ENCODE measurements at places on chromosomes 16 and 17.

DNA sequence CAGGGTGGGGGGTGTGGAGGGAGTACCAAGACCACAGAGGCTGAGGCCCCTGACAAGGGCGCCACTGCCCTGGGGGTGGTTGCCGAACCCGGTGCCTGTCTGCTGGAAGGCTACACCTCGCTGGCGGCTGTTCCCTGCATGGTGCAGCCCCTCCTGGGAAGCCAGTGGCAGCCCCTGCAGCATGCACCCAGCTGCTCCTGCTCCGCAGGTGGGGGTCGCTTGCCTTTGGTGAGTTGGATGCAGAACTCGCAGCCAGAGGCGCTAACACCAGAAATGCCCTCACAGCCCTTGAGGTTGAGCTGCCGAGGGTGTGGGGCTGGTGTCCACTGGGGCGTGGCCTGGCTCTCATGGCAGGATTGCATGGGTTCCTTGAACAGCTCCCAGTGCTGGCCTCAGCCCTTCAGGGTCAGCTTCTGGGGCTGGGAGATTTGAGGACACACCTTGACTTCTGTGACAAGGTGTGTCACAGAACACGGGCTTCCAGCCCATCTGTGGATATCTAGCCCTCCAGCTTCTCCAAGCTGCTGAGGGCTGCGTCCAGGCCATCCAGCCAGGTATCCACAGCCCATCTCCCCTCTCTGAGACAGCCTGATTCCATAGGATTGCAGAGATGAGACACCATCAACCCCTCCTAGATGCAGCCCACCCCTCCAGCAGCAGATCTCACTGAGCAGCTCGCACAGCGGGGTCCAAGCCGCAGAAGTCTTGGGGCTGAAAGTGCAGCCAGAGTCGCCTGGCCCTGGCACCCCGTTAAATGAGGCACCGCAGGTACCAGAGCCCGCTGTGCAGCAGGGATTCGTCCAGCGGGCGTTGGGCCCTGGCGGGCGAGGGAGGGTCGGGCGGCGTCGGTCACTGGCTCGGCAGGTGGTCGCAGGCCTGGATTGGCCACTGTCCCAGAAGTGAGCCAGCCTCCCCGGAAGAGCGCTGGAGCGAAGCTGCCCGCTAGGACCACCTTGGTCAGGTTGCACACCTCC lies 586.3 kb downstream of the KCNJ18 start:
- no peak for DNase-seq

GRCh38 chr17:76529224-76530094 lies 8.1 kb downstream of the CYGB start:
- DNase-seq = no peak

DNA sequence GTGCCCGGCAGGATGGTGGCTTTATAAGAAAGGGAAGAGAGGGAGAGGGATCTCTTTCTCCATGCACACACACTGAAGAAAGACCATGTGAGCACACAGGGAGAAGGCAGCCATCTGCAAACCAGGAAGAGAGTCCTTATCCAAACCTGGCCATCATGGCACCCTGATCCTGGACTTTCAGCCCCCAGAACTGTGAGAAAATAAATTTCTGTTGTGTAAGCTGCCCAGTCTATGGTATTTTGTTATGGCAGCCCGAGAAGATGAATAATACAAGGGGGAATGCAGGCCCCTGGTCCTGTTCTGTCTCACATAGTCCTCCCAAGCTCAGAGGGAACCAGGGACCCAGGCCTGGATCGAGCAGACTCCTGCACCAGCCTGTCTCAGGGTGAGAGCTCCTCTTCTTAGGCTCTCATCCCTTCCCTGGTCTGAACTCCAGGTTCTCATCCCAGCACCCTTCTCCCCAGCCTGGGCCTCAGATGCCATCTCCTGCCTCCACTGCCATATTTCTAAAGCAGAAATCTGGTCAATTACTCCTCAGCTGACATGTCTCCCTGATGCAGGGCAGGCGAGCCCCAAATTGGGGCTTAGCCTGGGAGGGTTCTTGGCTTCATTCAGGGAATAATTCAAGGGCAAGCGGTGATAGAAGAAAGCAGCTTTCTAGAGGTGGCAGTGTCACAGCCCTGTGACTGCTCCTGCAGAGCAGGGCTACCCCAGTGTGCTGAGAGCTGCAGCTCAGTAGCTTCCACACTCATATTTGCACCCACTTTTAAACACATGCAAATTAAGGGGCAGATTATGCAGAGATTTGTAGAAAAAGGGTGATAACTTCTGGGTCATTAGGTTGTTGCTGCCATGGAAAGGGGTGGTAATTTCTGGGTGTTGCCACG lies 28.8 kb downstream of the IGFBP4 start:
- no peak for DNase-seq

DNA sequence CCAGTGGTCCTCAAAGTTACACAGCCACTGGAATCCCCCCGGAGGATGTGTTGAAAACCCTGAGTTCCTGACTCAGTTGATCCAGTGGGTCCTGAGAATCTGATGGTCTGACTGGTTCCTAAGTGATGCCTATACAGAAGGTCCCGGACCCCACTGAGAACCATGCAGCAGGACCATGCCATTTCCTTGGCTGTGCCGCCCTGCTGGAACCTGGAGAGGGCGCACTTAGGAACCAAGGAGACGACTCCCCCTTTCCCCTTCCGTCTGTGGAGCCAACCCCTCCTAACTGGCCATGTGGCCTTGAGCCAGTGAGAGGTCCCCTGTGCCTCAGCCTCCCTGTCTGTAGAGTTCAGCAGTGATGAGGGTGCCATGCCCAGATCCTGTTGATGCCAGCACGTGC lies 22.0 kb downstream of the C16orf74 start:
- no peak for DNase-seq

DNA sequence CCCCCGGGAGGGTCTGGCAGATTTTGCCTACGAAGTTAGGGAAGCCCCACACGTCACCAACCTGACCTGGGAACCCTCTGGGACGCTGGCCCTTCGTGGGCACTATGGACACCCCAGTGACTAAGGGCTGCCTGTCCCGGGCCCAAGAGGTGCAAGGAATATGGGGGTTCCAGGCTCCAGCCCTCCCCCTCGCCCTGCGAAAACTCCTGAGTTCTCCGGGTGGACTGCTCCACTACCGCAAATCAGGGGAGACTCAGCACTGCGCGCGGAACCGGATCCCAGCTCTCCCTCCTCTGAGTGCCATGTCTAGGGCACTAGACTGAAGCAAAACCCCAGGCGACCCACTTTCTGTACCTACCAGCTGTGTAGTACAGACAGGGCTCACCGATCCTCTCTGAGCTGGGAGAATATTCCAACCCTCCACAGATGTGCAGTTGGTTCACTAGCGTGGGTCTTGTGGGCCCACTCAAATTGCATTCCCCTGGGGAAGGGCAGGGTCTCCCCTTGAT lies at the start of gene ARL5C:
ARL5C (minus strand) TSS at position 321 of the 509 bp plus-strand sequence. CDS start 401 bp downstream, outside the sequence.
- DNase-seq = no peak

GRCh38 chr16:17416461-17417311 lies 54.1 kb downstream of the XYLT1 start:
- no peak for DNase-seq

- peak; percentile 68 for DNase-seq
Observed at GRCh38 chr17:42659079-42659931, at the start of gene TUBG2. Gene TUBG2, plus strand, starts transcription at chr17:42659284. Its CDS starts 220 bp downstream, at chr17:42659504.

GRCh38 chr16:22402191-22402590 lies 27.8 kb upstream of the CDR2 start:
- no peak for DNase-seq

GRCh38 chr16:57609541-57610401 lies 18.7 kb upstream of the ADGRG1 start:
- no peak for DNase-seq

DNA sequence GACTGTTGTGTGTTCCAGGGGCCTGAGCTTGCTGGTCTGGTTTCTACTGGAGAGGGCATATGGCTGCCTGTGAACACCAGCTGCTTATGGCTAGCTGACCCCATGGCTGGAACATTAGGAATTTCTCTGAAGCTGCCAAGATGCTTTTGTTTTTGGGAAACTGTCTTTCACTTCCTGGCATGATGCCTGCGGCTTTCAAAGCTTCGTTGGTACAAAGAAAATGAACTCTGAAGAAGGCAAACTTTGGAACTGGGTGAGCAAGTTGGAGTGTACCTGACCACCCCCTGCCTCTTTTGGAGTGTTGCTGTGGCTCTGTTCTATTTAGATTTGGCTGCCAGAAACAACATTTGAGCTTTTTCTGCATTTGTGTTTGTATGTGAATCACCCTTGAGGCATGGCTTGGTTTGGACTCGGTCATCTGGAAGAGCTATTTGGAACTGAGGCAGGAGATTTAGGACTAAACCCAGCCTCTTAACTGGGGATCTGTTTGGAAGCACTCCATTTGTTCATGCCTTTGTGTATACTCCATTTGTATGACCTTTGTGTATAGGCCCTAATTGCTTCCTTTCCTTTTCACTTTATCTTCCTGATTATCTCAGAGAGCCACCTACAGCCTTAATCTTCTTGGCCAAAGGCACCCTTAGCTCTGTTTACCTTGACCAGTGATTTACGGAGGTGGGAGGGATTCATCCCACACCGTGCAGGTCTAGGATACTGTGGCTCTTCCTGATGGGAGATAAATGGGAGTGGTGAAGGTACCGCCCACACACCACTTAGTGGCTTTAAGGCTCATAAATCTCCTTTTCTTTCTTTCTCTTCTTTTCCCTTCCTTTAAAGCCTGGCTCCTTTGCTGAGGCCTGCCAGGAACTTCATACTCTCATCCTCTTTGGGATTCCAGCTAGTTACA lies 7.3 kb upstream of the CPHXL start:
- no peak for DNase-seq

GRCh38 chr16:79163691-79164387 lies 436.7 kb downstream of the MAF start:
- DNase-seq = no peak

GRCh38 chr17:82878527-82878926 lies 38.7 kb upstream of the ZNF750 start:
- DNase-seq = no peak

GRCh38 chr17:71791311-71791710 lies 329.5 kb upstream of the SOX9 start:
- no peak for DNase-seq

DNA sequence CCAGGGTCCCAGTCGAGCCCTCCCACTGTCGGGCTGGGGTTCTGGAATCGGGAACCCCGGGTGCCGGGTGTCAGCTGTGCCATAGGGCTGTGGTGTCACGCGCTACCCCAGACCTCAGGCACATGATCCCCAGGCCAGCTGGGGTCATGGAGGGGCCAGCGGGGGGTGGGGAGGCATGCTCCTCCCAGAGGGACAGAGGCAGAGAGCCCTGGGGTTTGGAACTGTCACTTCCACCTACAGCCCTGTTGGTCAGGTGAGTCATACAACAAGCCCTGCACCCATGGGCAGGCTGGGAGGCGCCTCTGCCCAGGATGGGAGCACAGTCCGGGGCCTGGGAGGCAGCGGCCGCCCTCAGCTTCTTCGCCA lies 63.0 kb downstream of the BAIAP2 start:
- DNase-seq = no peak

DNA sequence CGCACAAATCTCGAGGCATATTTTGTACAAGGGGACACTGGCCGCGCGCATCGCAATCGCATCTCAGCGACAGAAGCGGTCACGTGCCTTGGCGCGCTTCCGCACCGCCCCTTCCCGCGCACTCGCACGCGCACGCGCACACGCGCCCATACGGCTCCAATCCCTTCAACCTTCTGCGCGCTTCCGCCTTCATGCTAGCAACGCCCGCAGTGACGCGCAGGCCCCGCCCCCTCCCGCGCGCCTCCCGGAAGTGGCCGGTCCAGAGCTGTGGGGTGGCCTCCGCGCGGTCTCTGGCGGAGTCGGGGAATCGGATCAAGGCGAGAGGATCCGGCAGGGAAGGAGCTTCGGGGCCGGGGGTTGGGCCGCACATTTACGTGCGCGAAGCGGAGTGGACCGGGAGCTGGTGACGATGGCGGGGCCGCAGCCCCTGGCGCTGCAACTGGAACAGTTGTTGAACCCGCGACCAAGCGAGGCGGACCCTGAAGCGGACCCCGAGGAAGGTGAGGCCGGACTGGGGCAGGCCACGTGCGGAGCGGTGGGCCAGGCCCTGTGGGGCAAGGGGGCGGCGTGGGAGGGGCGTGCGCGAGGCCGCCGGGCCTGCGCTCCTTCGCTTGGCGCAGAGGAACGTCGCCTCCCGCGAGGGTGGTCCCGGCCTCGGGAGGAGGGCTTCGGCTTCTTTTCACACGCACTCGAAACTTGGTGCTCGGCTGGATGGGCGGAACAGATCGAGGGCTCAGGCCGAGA lies at the start of gene AATF:
AATF (plus strand) TSS at position 238 of the 744 bp plus-strand sequence; CDS start at position 410, 172 bp downstream.
- peak; percentile 88 for DNase-seq

GRCh38 chr16:17994027-17994426 lies 342.5 kb downstream of the NPIPA8 start:
- DNase-seq = no peak

DNA sequence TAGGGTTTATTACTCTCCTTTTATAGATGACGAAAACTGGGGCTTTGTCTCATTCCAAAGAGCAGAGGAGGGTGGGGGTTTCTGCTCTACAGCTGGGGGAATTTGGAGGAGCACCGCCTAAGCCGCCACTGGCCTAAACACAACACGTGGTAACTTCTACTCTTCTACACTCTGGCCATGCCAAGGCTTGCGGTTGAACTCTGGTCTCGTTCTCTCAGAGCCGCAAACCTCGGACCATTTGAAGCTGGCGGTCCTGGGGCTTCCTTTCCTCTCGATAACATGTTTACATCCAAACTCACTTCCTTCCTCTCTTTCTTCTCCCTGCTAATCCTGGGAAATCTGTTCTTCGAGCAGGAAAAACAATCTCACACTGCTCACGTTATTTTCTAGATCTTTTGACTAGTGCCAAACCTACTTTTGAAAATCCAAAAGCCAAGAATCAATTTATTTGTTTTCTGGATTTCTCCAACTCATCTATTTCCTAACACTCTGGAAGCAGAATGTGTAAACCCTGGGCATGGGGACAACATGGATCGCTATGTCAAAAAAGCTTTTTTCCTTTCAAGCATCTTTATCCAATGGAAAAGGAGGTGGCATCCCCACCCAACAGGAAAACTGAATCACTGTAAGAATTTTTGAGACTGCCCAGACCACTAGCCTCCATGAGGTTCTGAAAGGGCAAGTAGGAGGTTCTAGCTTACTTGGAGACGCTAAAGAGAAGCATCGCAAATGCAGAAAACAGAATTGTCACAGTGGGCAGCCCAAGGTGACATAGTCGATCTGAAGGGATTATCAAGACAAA lies 13.6 kb upstream of the EEF2K start:
- no peak for DNase-seq

- DNase-seq = no peak
Observed at GRCh38 chr17:63646488-63646806, 24.2 kb downstream of the MAP3K3 start.

DNA sequence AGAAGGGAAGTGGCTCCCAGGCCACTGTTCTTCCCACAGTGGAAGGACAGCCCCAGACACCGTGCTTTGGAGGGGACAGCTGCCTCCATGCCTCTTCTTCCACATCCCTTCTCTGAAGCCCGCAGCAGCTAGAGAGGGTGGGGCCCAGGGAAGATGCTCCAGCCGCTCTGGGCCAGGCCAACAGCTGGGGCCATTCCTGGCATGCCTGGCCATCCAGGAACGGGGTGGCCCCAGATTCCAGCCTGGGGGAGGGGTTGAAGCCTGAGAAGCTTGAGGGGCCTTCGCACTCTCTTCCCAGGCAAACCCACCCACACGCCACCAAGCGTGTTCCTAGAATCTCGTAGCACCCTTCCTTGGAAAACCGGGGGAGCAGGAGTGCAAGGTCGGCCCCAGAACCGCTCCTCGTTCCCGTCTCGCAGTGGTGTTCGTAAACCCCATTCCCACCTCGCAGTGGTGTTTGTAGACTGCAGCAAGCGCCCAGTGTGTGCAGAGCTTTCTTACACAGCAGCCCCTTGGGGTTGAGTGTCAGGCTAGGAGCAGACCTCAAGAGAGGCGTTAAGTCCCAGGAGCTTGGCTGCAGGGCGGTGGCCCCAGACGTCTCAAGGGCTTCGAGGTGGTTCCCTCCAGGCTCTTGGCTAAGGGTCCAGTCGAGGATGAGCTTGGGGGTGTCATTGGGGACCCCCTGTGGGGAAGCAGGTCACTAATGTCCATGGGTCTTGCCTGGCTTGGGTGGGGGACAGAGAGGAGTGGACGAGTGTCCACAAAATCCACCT lies 2.7 kb downstream of the CDH15 start:
- DNase-seq = no peak
